ENCODE measurements at places on chromosomes 6 and 20.

DNA sequence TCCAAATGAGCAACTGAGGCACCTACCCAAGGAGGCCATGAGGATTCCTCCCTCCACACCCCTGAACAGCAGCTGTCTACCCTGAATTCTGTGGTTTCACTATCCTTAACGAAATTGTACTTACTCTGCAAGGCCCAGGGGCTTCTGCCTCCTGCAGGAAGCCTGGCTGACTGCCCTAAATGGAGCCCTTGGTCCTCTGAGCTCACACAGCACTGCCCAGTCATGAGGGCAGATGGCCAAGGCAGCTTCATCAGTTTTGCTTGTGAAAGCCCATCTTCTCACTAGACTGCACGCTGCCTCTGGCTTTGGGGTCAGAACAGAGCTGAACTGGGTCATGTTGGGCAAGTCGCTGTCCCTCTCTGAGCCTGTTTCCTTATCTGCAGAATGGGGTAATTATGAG is 26.4 kb upstream of the SIRPA start:
- peak; percentile 24 for DNase-seq

- DNase-seq, result no peak
Observed at GRCh38 chr20:39862470-39862891, 826.6 kb downstream of the MAFB start.

- no peak for DNase-seq
Observed at GRCh38 chr20:15523400-15523799, 1049.8 kb downstream of the KIF16B start.

GRCh38 chr6:105272786-105273185 is 93.0 kb upstream of the POPDC3 start:
- no peak for DNase-seq

DNA sequence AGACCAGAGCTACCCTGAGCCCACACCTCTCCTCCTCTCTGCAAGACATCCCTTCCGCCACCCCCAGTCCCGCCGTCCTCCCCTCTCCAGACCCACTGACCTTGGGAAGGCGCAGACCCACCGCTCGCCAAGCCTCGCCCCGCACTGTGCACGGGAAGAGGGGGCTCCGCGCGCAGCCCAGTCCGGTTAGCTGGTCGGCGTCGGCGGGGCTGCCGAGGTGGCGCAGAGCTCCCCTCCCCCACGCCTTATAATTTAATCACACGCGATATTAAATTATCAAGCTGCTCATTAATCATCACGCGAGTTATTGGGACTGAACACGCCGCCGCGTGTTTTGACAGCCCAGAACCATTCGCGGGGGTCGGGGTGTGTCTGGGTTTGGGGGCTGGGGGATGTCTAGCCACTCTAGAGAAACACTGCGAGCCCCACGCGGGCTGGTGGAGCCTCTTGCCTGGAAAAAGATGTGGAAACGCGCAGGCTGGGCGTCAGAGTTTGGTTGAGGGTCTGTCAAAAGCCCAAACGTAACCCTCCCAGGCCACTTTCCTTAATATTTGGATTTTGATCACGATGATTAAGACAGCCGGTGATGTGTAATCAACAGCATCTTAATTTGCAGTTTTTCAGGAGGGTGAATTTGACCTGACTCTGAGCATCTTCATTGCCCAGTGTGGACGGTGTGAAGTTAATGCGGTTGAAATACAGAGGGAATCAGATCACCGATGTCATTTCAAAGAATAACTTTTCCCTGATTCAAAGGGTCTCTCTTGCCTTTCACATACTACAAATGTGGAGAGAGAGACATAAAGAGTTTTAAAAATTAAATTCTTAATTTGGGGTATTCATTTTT is at the start of gene LINC00237:
LINC00237 (minus strand) TSS at position 188 of the 847 bp plus-strand sequence.
- DNase-seq, result no peak

DNA sequence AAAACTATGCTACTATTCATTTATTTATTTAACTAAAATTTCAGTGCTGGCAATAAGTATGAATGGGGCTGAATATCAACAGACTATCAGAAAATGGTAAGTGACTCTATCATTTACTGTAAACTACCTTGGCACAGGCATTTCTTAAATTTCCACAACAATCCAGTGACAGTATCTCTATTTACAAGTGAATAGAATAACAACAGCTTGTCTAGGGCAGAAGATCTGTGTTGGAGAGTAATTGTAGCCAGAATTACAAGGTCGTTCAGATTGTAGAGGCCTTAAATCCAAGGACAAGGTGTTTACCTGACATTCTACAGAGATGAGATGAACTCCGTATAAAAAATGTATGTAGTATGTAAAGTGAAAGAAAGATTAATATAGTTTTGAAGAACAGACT is 193.8 kb upstream of the SIM1 start:
- no peak for DNase-seq

GRCh38 chr20:14481863-14482262 is 144.5 kb upstream of the FLRT3 start:
- DNase-seq, result no peak

- DNase-seq, result no peak
Observed at GRCh38 chr6:52745764-52746201, 17.5 kb downstream of the GSTA2 start.

GRCh38 chr6:167470836-167471547 is 146.1 kb downstream of the TTLL2 start:
- DNase-seq, result no peak

DNA sequence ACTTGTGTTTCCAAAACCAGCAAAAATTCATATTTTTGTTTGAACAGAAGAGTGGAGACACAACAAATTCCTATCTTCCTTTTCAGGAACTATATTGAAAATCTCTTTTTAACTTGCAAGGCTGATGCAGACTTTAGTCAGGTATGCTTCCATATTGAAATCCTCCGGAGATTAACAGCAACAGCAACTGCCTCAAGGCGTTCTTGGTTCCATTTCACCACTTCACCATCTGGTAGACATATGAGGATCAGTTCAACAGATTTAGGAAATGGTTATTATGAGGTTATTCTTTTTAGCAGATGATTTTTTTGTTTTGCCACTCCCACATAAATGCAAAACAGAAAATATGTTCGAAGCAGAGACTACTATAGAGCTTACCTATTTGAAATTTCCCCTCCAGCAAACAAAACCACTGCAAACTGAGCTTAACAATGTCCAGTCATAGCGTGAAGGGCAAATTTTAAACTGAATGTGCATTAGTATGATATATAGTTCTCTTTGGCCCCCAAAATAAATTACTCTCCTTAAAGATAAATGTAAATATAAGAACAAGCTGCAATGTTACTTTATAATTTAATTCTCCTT is 520.5 kb upstream of the ADGRB3 start:
- DNase-seq, result no peak

DNA sequence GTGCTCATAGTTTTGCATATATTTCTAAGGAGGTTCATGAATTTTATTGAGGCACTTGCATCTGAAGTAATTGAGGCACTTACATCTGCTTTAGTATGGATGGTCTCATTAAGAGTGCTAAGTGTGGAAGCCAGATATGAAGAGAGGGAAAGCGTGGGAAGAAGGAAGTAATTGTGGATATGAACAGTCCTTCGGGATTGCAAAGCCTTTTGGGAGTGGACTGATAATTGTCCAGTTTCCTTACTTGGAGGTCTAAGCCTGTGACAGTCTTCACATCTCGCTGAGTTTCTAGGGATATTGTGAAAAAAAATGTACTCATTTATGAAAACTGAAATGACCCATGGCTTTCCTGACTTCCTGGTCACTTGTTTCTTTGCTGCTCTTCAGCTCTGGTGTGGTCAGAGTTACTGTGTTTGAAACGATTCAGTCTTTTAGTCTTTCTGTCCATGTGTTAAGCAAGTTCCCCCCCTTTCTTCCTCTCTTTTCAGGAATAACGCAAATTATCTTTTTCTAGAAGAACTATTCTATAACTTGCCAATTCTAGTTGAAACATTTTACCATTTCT is 137.3 kb downstream of the ZFAND3 start:
- no peak for DNase-seq

GRCh38 chr20:50149481-50150254 is 3.9 kb downstream of the PEDS1 start:
- no peak for DNase-seq

DNA sequence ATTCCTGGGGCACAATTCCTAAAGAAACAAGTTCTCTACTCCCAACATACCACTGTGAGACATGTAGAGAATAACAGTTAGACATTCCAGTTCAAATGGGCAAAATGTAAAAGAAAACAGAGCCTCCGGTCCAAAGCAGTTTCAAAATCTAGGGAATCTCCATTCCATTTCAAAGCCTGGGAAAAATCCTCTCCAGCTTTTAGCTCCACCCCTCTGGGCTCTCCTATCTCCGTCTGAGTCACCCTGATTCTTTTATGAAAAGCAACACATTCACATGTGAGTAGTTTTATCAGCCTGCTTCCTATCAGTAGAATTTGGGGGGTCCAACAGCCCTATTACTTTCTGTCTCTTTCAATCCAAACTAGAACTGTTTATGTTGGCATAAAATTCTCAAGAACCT is 3.7 kb downstream of the CSNK2A1 start:
- no peak for DNase-seq

DNA sequence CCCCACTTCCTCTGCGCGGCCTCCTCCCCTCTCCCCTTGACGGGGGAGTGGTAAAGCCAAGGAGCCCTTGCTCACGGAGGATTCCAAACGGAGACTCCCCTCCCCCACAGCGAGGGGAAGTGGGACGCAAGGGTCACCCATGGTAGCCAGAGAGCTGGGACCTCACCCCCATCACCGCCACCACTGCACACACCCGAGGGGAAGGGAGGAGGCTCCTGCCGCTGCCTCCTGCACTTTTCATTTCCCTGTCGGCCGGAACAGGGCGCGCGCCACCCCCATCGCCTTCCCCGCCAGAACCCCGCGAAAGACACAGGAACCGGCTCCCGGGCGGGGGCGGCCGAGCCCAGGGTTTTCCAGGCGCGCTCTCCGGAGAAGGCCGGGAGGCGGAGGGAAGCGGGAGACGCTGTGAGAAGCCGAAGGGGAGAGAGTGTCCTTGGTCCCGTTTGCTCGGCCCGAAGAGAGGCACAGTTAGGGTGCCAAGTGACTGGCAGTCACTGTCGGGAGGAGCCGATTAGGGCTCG is 789 bp downstream of the CCND3 start:
- DNase-seq, result peak; percentile 32

DNA sequence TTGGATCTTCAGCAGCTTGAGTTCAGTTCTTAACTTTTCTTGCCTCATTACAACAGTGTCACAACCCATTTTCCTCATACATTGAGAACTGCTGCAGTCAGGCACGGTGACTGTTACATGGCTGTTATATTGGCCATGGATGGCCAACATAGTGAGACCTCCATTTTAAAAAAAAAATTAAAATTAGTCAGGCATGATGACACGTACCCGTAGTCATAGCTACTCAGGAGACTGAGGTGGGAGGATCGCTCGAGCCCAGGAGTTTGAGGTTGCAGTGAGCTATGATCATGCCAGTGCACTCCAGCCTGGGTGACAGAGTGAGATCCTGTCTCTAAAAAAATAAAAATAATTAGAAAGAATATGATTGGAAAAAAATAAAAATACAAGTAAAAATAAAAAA is 9.9 kb upstream of the MMP24 start:
- DNase-seq, result no peak

DNA sequence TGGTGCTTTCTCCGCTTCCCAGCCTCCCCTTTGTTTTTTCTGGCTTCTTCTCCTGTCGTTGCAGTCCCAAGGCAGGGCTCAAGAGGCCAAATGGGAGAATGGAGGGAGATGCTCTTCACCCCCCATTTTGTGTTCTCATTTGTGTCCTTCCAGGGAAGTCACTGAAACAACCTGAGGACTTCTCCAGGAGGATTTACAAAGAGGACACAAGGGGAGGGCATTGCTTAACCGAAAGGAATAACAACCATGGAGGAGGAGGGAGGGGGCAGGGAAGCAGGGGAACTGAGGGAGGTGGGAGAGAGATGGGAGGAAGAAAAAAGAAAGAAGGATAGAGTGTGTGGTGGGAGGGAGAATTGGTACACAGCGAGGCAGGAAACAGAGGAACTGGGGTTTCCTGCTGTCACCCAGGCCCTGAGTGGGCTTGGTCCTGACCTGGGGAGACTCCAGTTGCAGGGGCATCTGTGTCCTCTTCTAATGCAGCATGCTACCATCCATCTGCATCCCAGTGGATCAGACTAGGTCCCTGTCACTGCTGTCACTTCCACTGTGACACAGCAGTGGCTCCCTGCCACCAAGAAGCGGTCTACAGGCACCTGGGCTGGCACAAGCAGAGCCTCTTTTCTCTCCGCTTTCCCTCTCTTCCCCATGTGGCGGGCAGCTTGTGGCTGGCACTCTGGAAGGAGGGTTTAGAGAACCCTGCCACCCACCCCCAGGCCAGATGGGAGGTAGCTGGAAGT is 17.1 kb upstream of the MLN start:
- DNase-seq, result no peak

- peak; percentile 67 for DNase-seq
Observed at GRCh38 chr20:56616716-56617115, 12.4 kb upstream of the TFAP2C start.

GRCh38 chr20:48040491-48040890 is 255.2 kb upstream of the SULF2 start:
- DNase-seq, result no peak

GRCh38 chr20:57867181-57867803 is 157.5 kb upstream of the PMEPA1 start:
- DNase-seq, result no peak

- no peak for DNase-seq
Observed at GRCh38 chr20:42270539-42270938, 652.4 kb upstream of the CHD6 start.

GRCh38 chr6:10401632-10402223 is 13.1 kb downstream of the TFAP2A start:
- no peak for DNase-seq

- no peak for DNase-seq
Observed at GRCh38 chr6:132505158-132505557, 7.8 kb downstream of the STX7 start.

DNA sequence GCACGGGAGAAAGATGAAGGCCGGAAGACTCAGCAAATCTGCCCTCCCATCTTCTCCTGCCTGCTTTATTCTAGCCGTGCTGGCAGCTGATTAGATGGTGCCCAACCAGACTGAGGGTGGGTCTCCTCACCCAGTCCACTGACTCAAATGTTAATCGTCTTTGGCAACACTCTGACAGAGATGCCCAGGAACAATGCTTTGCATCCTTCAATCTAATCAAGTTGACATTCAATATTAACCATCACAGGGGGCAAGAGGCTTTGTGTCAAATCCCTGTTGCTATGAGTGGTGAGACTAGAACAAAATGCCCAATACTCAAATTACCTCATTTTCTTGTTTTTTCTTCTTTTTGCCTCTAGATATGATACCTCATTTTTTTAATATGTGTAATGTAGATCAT is 27.4 kb upstream of the PLAGL1 start:
- DNase-seq, result no peak

- no peak for DNase-seq
Observed at GRCh38 chr20:11754451-11754850, 163.2 kb upstream of the BTBD3 start.

DNA sequence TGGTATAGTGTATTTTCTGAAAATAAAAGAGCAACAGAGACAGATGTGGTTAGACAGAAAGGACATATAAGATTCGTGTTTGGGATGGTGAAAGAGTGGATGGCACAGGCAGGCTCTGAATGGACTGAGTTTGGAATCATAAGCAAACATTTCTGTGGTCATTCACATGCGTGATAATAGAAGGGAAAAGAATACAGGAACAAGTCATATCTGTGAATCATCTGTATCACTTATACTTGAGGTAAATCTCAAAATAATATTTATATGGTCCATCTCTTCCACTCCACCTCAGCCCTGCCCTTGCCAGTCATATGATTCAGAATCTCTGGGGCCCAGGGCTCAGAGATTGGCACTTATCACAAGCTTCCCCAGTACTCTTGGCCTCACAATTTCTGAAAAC is 535.1 kb downstream of the BCKDHB start:
- DNase-seq, result no peak
